ENCODE measurements at places on chromosomes 6 and 20.

DNA sequence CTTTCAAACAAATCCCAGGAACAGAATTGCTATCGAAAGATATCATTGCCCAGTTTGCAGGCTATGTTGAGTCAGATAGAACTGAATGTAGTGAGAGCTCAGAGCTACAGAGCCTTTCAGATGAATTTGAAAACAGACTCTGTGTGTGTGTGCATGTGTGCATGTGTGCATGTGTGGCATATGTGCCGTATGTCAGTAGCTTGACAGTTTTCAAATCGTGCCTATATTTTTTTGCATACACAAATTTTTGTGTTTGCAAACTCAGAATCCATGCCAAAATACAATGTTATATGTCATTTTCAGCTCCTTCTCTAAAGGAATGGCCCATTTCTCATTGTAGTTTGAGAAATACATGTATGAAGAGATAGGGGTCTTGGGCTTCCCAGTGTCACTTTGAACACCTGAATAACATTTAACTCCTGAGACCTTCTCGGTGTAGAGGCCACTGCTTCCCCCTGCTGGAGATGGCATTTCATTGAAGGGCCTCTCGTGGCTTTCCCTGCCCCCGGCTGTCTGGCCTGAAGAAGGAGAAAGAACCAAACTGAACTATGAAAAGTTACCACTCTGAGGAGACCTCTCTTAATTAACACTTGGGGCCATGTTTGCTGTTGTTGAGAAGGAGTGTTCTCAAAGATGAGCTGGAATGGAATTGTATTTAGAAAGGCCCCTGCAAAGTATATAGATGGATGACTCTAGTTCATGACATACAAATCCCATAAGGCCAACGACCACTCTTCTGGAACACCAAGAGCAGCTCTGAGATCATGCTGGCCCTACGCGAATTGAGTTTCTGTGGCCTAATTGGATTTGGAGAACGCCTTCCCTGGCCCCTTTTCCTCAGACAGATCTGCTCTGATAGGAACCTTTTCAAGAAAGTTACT, 58.7 kb downstream of the VAPB start:
- DNase-seq = peak; percentile 67

GRCh38 chr20:15905661-15906060, 667.6 kb downstream of the KIF16B start:
- no peak for DNase-seq

DNA sequence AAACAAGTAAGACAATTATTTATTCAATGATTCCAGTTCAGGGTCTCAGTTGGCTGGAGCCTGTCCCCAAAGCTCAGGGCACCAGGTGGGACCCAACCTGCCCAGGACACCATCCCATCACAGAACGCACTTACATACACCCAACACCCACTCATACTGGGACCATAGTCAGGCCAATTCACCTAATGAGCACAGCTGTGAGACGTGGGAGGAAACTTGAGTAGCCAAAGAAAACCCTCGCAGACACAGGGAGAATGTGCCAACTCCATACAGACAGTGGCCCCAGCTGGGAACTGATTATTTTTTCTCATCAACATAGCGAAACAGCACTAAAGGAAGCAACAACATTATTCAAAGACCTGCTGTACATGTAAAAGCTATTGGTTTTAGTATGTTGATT, 58.6 kb upstream of the DOK5 start:
- no peak for DNase-seq

GRCh38 chr20:43068482-43068881, 121.2 kb downstream of the PTPRT start:
- no peak for DNase-seq

All from DMS53 (cell line).